A549 treated with Mapracorat at 1 μM for 4 hours (cell line): ENCODE measurements at places on chromosomes 6 and 20. TPM values are rescaled to one million over a fixed set of nuclear protein-coding genes. Genes with fewer than 3 reads are reported as not detected.

The TFAP2D gene
- total RNA-seq: not detected in 5 replicates

The ATP9A gene
- 12.6 to 18.1 TPM (median 16.1 TPM) in 5 replicates for total RNA-seq

The CST5 gene
- not detected in 5 replicates for total RNA-seq

The PPARD gene
- 4.6 to 6.7 TPM (median 6.0 TPM) in 5 replicates for total RNA-seq

The HLA-DRA gene
- total RNA-seq: not detected in 5 replicates

The PAK5 gene
- total RNA-seq: not detected in 5 replicates

The KCNK17 gene
- not detected in 5 replicates for total RNA-seq

The BTN1A1 gene
- total RNA-seq: not detected in 5 replicates

The GRIK2 gene
- 0.35 to 0.44 TPM (median 0.40 TPM) in 5 replicates for total RNA-seq

The FBXO30 gene
- total RNA-seq: 4.1 to 5.0 TPM (median 4.8 TPM) in 5 replicates

The CDH22 gene
- 0.04 to 0.05 TPM in 2 of 5 replicates, not detected in the others for total RNA-seq

The DNAAF9 gene
- 5.2 to 7.3 TPM (median 6.4 TPM) in 5 replicates for total RNA-seq

The RAB23 gene
- total RNA-seq: 7.1 to 8.5 TPM (median 7.9 TPM) in 5 replicates

The F13A1 gene
- not detected in 5 replicates for total RNA-seq

The DACT2 gene
- total RNA-seq: 0.04 to 0.14 TPM (median 0.08 TPM) in 5 replicates

The SLC2A10 gene
- not detected in 5 replicates for total RNA-seq

The PLN gene
- not detected in 5 replicates for total RNA-seq

The SLC35D3 gene
- total RNA-seq: 0.05 to 0.14 TPM (median 0.12 TPM) in 3 of 5 replicates, not detected in the others

The COL20A1 gene
- total RNA-seq: 0.30 to 1.4 TPM (median 0.95 TPM) in 5 replicates

The LY6G6F gene
- not detected in 5 replicates for total RNA-seq

The TNFRSF6B gene
- total RNA-seq: 0.35 to 1.5 TPM (median 0.93 TPM) in 5 replicates

The C6orf163 gene
- 0.18 to 0.46 TPM (median 0.24 TPM) in 3 of 5 replicates, not detected in the others for total RNA-seq

The RREB1 gene
- 8.5 to 11.0 TPM (median 10.5 TPM) in 5 replicates for total RNA-seq

The SLC32A1 gene
- total RNA-seq: not detected in 5 replicates

The ZSCAN23 gene
- not detected in 5 replicates for total RNA-seq

The TMEM30A gene
- 30.7 to 44.4 TPM (median 41.0 TPM) in 5 replicates for total RNA-seq

The PCK1 gene
- 0.05 to 0.13 TPM (median 0.09 TPM) in 3 of 5 replicates, not detected in the others for total RNA-seq

The FHL5 gene
- not detected in 5 replicates for total RNA-seq

The KHDC1L gene
- 0.29 TPM in 1 of 5 replicates, not detected in the others for total RNA-seq

The SRMS gene
- total RNA-seq: 0.10 to 0.16 TPM in 2 of 5 replicates, not detected in the others

The RARS2 gene
- total RNA-seq: 19.4 to 21.9 TPM (median 20.4 TPM) in 5 replicates

The OR2H2 gene
- total RNA-seq: not detected in 5 replicates

The ZNF343 gene
- total RNA-seq: 11.5 to 13.0 TPM (median 12.4 TPM) in 5 replicates

The CRNKL1 gene
- total RNA-seq: 20.4 to 25.3 TPM (median 21.6 TPM) in 5 replicates

The AVP gene
- total RNA-seq: not detected in 5 replicates

The DNAH8 gene
- not detected in 5 replicates for total RNA-seq

The CD93 gene
- total RNA-seq: not detected in 5 replicates

The TMC2 gene
- total RNA-seq: not detected in 5 replicates

The SMOC2 gene
- total RNA-seq: not detected in 5 replicates

The DSP gene
- total RNA-seq: 33.2 to 49.8 TPM (median 44.1 TPM) in 5 replicates

The SYCP2L gene
- 1.7 to 2.9 TPM (median 2.5 TPM) in 5 replicates for total RNA-seq

The NEURL2 gene
- total RNA-seq: 0.61 to 1.7 TPM (median 0.94 TPM) in 5 replicates

The NRN1 gene
- total RNA-seq: 0.59 to 0.98 TPM (median 0.77 TPM) in 5 replicates

The LY6G6D gene
- total RNA-seq: not detected in 5 replicates

The OR2J3 gene
- total RNA-seq: not detected in 5 replicates

The TUBB2B gene
- total RNA-seq: 12.6 to 15.2 TPM (median 14.4 TPM) in 5 replicates
